Right ventricle myocardium inferior (tissue), 1 donor: ENCODE measurements at places on chromosomes 1 and 21. TPM values are rescaled to one million over a fixed set of nuclear protein-coding genes. Genes with fewer than 3 reads are reported as not detected.
A peak's percentile ranks its signal among the peaks of the same experiment; 100 is the strongest.

FCRLB gene
- total RNA-seq = 0.35 TPM

GRCh38 chr1:169427081-169427641 lies at the start of gene CCDC181:
TSS of gene CCDC181 (minus strand) at chr1:169427474. CDS start at chr1:169424927, 2,547 bp downstream.
- peak; percentile 76 for DNase-seq

DNA sequence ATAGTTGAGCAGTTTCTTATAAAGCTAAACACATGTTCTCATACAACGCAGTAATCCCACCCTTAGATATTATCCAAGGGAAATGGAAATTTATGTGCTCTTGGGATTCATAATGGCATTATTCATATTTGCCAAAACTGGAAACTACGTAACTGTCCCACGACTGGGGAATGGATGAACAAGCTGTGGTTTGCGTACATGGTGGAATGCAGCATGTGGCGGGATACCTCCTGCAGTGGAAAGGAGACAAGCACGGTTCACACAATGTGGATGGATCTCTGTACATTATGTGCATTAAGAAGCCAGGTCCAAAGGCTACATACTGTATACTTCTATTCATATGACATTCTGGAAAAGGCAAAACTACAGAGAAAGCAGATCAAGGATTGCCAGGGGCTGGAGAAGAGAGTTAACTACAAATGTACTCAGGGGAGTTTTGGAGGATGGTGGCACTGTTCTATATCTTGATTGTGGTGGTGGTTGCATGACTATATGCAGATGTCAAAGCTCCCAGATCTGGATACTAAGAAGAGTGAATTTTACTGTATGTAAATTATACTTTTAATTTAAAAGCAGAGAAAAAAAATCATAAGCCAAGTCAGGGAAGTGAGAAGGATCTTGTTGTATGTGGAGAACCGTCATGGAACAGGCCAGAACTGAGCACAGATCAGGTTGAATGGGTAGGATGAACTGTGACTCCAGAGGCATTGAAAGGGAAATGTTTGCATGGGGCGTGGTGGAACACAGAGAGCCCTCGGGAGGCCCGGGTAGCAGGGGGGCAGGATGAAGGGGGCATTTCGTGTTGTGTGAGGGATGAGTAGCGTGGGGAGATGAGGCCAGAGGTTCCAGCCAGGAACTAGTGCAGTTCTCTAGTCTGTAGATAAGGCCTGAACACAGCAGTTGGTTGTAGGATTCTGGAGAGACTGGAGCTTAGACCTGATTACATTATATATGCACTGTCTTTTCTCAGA lies 90.7 kb downstream of the GALNT2 start:
- DNase-seq = no peak

DNA sequence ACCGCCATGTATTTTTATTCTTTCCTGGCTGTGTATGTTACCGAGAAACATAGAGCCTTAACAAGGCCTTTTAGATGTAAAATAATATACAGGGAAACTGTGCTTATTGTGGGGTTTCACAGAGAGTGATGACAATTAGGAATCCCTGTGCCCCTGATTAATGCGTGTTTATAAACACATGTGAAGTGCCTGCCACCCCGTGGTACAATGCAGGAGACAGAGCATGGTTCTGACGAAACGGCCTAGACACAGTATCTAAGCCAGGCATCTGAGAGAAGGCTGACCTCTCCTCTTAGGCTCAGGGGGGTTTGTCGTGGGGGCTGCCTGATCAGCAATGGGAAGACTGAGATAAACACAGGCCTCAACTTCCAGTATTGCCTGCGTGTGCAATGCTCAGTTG lies 200.0 kb downstream of the AJAP1 start:
- DNase-seq = no peak

KRTAP21-2 gene
- total RNA-seq = not detected

DNA sequence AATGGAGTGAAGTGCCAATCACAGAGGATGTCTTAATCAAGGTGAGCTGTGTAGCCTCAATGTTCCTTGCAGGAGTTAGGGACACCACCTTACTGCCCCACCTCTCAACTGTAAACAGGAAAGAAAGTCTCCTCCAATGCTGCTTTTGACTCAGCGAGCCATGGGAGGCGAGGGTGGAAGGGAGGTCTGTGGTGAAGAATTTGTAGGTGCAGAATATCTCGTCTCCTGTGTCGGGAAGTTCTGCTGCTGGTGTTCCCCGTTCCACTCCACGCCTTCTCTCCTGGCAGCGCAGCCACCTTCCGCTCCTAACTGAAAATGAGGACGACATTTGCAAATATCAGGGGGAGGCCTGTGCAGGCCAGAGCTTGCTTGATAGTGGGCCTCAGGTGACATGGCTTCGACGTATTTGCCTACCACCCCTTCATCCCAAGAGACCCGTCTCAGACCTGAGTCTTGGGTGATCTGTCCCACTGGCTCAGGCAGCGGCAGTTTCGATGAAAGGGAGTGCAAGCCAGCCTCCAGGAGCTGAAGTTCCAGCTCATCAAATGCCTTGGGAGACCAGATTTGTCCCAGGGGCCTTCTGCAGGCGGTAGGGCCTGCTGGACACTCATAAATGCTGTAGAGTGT lies 368.3 kb upstream of the C1orf174 start:
- no peak for DNase-seq

- DNase-seq = no peak
Observed at GRCh38 chr1:95583661-95584210, 349.7 kb downstream of the RWDD3 start.

- DNase-seq = no peak
Observed at GRCh38 chr1:167278497-167278896, 57.8 kb downstream of the POU2F1 start.

DNA sequence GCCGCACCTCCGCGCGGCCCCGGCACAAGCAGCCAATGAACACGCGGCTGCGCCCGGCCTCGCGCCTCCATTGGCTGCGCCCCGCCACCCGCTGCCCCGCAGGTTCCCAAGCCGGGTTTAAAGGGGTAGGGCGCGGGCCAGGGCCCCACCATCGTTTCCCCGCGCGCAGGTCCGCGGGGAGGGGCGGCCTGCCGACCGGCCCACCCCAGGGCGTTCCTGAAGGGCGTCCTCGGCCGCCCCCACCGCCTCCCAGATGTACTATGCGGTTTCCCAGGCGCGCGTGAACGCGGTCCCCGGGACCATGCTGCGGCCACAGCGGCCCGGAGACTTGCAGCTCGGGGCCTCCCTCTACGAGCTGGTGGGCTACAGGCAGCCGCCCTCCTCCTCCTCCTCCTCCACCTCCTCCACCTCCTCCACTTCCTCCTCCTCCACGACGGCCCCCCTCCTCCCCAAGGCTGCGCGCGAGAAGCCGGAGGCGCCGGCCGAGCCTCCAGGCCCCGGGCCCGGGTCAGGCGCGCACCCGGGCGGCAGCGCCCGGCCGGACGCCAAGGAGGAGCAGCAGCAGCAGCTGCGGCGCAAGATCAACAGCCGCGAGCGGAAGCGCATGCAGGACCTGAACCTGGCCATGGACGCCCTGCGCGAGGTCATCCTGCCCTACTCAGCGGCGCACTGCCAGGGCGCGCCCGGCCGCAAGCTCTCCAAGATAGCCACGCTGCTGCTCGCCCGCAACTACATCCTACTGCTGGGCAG lies at the start of gene OLIG1:
TSS of gene OLIG1 (plus strand) at position 148 of the 750 bp plus-strand sequence. CDS start at position 254, 106 bp downstream.
- peak; percentile 87 for DNase-seq

DNA sequence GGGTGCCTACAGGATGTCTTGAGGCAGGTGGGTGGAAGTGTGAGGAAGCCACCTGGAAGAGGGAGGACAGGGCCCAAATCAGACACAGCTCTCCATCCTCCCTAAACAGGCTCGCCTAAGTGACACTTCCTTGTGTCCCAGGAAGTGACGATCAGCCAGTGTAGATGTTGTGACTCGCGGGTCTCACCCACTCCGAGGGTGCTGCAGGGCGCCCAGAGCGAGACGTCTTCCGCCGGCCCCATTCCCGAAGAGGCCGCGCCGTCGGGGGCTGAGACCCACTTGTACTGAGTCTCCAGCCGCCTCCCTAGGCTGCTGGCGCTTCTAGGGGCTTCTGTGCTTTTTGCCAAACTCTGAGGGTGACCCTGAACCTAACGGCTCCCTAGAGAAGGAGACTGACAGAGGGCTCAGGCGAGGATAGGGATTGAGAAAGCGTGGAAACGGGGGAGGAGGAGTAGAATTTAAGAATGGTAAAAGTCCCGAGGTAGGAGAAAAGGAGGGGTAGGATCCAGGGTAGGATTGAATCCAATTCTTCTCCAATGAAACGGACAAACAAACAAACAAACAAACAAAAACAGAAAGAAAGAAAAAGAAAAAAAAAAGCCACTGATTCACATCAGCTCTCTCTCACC lies 543 bp upstream of the MARK1 start:
- peak; percentile 71 for DNase-seq

GRCh38 chr1:39711966-39712340 lies 20.7 kb upstream of the HPCAL4 start:
- no peak for DNase-seq

OR2M3 gene
- not detected for total RNA-seq

PCP4L1 gene
- total RNA-seq = 0.60 TPM

DNA sequence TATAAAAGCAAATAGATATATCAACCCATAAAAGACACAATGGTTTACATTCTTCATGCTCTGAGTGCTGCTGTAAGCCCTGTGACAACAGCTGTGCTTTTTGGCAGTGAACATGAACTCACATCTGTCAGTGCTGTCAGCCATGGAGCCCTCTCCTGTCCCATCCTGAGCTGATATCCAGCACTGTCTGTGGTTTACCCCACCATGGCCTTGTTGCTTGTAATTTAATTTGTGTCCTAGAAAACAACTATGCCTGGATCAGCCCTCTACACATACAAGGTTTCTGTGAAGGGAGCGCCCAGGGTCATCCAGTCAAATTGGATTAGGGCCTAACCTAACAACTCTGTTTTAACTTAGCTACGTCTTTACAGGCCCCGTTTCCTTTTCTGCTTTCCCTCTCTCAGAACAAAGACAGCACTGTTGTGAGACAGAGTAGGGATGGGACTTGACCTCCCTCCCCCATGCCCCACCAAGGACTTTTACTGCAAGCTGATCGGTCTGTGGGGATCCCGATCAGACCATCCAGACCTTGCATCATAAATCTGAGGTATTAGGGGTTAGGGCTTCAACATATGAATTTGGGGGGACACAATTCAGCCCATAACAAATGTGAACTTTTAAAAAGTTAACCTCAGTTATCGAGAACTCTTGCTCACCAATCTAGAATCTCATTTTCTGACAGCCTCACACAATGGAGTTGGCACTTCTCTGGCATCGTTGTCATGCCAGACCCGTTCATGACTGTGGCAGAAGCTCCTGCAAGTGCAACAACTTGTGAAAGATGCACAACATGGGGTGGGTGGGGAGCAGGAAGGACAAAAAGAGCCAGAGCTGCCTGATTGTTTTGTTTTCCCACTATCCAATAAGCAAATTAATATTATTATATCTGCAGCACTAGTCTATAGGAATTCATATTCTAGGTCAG lies 16.4 kb upstream of the SLC44A3 start:
- DNase-seq = no peak

- no peak for DNase-seq
Observed at GRCh38 chr1:114468047-114468446, 43.0 kb downstream of the TRIM33 start.

GRCh38 chr21:14321042-14321441 lies 61.9 kb downstream of the HSPA13 start:
- DNase-seq = no peak

AMPD1 gene
- total RNA-seq = not detected

DNA sequence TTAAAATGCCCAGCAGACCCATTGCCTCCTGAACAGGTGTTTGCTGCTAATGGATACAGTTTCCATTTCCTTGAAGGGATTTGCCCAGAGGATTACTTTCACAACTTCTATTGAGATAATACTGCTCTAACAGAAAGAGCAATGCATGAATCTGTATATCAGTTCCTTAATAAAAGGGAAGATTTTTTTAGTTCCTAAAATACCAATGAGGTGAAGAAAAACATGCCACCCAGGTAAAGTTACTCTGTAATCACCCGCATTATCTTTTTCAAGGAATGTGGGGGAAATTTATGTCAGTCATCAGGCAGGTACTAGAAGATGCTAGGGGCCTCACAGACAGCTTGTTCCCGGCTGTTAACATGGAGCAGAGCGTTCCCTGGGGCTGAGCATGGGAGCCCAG lies 41.1 kb downstream of the KCNJ15 start:
- DNase-seq = no peak
